ENCODE measurements at places on chromosomes 5 and 9.
A peak's percentile ranks its signal among the peaks of the same experiment; 100 is the strongest.

- DNase-seq = no peak
These were observed 548.2 kb upstream of the CLINT1 start for GRCh38 chr5:158406884-158407823.

DNA sequence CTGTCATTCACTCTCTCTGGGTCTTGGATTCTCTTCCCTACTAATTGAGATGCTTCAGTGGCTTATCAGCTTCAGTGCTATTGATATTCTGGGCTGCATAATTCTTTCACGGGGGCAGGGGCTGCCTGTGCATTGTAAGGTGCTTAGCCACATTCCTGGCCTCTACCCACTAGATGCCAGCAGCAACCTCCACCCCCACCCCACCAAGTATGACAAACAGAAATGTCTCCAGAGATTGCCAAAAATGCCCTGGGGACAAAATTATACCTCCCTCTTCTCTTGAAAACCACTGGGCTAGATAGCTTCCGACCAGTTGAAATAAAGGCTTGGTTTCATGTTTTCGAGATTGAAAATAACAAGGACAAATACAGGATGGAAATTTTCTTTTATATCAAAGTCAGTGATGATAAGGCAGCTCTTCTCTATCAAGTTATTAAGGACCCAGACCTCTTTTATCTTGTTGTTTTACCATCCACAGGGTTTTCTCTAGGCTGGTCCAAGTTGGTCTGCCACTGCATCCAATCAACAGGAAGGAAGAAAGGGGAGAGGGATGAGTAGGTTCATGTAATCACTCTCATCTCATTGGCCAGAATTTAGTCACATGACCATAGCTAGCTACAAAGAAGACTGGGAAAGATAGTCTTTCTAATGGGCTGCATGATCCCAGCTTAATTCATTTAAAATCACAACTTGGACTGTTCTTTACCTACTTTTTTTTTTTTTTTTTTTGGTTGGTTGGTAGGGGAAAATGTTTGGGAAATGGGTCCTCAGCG lies 92.1 kb upstream of the RANBP3L start:
- no peak for DNase-seq

- no peak for DNase-seq
These were observed 605.1 kb downstream of the ELAVL2 start for GRCh38 chr9:23220957-23221356.

GRCh38 chr5:63094730-63095129 lies 516.1 kb downstream of the LRRC70 start:
- no peak for DNase-seq

- DNase-seq = no peak
These were observed 50.8 kb upstream of the TPD52L3 start for GRCh38 chr9:6277417-6277816.

DNA sequence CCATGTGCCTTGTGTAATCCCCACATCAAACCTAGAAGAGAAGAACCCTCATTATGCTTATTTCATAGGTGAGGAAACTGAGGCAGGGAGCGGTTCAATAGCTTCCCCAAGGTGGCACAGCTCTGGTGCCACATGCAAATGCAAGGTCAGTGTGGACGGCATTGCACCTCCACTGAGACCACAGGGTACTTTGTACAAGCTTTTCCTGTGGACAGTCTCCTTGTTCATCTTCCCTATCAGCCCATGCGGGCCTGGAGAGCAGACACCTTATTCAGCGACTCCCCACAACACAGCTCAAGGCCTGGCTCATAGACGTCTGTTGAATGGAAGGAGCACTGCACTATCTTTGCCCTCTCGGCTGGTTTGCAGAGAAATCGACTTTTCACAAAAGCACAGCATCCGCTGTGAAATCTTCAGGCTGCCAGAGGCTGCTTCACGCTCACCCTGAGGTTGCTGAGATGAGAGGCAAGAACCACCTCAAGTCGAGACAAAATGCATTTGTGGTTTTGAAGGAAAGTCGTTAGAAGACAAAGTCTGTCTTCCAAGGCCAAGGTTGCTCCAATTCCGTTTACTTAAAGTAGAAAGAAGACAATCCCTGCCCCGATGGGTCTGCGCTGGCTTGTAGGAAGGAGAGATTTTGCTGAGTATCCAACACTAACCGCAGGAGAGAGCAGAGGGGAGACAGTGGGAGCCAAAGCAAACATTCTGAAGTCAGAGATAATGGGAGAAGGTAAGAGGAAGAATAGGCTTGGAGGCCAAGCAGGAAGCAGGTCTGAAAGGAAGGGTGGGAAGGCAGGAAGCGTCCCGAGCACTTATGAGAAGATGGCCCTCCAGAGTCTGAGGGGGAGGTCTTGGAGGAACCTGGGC lies 34.2 kb upstream of the STRBP start:
- no peak for DNase-seq

GRCh38 chr9:21677834-21678233 lies 124.6 kb upstream of the MTAP start:
- DNase-seq = no peak

GRCh38 chr5:116525674-116526073 lies 48.9 kb downstream of the SEMA6A start:
- no peak for DNase-seq

DNA sequence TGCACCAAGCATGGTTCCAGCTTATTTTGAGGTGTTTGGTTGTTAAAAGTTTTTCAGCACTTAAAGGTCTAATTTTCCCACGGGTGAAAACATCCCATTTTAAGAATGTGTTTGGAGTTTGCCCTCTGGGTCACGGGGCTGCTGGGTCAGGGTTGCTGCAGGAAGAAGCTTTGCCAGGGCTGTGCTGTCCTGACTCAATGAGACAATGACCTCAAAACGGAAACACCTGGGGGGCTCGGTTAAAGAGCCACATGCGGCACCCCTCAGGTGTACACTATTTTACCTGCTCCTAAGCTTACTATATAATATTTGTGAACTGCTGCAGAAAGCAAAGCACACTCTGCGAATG lies 27.6 kb downstream of the UBE2QL1 start:
- DNase-seq = no peak

DNA sequence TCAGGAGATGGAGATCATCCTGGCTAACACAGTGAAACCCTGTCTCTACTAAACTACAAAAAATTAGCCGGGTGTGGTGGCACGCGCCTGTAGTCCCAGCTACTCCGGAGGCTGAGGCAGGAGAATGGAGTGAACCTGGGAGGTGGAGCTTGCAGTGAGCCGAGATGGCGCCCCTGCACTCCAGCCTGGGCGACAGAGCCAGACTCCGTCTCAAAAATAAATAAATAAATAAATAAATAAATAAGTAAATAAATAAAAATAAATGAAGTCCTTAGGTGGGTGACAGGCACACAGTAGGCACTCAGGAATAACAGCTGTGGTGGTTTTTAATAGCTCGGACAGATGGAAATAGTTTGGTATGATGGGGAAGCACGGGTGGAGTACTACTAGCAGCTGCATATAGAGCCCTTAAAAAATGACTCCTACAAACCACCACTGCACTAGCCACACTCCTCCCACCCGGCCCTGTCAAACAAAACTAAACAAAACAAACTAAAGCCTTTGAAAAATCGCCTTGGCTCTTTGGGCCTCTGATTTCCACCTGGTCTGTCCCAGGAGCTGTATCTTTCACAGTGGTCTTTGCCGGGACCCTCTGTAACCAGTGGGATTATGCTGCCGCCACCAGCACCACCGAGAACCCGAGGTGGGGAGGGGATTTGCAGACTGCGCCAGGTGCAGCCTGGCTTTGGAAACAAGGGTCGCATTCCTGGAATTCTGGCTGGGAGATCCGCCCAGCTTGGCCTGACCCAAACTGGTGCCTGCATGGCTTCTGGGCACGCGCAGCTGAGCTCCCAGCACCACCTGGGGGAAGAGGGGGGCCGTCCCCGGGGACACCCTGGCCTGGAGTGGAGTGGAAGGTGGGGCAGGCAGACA lies 5.1 kb upstream of the WDR5 start:
- no peak for DNase-seq

DNA sequence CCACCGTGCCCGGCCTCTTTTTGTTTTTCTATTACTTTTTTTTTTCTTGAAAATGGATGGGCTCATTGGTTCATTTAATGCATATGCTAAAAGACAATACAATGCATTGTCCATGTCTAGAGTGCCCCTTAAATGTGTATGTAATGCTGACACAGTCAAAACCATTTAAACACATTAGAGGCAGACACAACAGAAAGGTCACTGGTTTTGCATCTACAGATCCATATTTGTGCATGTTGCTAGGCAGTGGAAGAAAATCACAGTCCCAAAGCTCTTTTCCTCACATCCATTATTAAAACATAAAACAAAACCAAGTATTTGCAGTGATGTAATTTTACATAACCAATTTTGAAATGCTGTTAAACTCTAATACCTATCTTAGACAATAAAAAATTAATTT lies 389.0 kb downstream of the TAF11L14 start:
- DNase-seq = no peak

DNA sequence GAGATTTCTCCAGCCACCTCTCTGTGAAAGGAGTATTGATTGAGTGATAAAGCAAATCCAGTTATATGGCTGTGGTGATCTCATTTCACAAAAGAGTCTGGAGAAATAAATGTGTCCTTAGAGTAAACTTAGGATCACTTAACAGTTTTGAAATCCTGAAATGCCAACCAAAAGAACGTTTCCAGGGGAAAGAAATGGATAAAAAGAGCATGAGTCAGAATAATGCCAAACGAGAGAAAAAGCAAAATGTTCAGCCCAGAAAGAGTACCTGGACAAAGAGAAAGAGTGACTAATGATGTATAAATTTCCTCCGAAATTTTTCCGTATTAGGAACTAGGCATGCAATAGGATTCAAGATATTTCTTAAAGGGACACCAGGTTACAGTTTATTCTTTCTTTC lies 463.1 kb upstream of the CDH10 start:
- no peak for DNase-seq

DNA sequence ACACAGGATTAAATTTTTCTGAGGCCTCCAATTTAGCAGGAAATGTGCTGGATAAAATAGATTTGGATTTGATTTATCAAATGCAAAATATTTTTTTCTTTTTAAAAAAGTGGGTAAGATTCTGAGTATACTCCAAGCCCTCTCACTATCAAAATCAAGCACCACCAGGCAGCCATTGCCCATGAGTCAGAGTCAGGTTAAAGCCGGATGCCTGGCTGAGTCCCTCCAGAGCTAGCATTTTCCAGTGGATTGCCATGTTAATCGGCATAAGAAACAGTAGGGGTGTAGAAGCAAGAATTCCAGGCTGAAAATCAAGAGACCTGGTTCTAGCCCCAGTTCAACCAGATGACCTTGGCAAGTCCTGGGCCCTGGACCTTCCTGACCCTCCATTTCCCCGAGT lies 85.3 kb downstream of the FAM114A2 start:
- DNase-seq = no peak

DNA sequence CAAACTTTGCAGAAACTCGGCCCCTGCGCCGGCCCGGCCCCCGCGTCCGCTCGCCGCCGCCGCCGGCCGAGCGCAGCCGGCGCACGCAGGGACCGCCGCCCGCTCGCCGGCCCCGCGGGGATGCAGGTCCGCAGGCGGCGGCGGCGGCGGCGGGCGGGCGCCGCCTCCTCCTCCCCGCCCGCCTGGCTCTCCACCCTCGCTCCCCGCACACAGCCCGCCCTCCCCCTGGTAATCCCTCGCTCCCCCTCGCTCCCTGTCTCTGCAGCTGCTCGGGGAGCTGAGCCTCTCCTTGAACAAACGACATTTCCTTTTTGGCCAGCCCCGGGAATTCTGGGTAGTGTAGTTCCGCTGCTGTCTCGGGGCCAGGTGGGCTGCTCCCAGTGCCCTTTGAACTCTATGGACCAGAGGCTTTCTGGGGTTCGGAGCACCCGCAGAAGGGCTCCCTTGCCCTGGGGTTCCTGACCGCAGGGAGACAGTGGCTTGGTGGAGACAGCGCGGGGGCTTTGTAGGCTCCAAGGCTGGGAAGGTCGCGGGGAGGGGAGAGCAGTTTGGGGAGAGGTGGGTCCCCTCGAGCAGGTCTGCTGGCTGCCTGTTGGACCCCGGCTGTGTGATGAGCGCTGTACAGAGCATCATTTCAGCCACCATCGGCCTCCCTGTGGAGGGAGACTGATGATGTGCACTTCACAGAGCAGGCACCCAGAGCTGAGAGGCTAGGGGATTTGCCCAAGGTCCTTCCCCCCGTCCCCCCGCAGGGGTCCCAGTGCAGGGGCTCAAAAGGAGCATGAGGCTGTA lies 1.8 kb upstream of the FAM78A start:
- DNase-seq = peak; percentile 92

DNA sequence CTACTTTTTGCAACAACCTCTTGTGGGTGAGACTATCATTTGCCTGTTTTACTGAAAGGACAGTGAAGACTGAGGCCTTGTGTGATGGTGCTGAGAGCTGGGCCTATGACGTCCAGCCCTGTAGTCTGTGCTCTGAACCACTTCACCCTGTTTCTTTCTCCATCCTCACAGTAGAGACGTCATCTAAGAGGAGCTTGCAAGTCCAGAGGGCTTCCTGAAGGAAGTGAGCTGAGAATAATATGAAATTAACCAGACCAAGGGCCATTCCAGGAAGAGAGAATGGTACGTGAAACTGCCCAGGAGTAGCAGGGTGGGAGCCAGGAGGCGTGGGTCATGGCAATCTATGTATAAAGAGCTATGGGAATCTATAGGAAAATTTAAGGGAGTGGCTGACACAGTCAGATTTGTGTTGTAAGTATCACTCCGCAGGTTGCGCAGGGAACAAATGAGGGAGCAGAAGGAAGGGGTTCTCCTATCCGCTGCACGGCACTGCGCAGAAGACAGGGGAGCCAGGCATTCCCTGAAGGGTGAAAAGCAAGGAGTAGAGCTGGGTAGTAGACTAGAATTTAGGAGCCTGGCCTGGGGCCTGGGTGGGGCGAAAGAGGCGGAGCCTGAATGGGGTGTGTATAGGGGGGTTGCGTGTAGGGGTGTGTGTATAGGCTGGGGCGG lies 596 bp upstream of the FGFR4 start:
- DNase-seq = no peak

DNA sequence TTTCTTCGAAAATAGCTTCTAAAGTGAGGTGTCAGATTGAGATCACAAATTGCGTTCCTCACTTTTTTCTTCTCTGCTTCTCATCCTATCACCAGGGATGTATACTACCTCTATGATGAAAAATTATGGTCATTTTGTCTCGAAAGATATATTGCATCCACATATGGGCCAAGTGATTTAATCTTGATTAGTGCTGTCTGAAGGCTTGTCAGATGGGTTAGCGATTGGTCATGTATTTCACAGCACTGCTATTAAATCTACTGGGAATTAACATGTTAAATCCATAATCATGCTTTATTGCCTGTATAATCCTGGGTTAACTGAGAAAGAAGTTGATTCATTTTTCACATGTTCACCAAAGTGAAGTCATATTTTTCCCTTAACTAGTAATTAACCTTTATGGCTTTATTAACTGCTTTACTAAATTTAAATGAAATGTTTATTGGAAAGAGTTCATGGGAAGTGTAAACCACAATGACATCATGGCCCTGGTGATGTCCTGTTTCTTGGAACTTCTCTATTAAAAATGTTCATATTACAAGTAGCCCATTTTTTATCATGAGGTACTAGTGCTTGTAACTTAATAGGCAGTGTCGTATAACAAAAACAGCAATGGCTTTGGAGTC lies 193.3 kb downstream of the SMC2 start:
- DNase-seq = no peak

GRCh38 chr5:116922532-116922931 lies 347.9 kb upstream of the SEMA6A start:
- DNase-seq = no peak

Measured in HTR-8/SVneo (cell line).